ENCODE measurements at places on chromosomes 7 and 10.

- no peak for DNase-seq
Observed at GRCh38 chr7:149199234-149199995, 4.1 kb downstream of the ZNF282 start.

GRCh38 chr7:158650821-158651225 is 53.8 kb downstream of the NCAPG2 start:
- DNase-seq = peak; percentile 37

DNA sequence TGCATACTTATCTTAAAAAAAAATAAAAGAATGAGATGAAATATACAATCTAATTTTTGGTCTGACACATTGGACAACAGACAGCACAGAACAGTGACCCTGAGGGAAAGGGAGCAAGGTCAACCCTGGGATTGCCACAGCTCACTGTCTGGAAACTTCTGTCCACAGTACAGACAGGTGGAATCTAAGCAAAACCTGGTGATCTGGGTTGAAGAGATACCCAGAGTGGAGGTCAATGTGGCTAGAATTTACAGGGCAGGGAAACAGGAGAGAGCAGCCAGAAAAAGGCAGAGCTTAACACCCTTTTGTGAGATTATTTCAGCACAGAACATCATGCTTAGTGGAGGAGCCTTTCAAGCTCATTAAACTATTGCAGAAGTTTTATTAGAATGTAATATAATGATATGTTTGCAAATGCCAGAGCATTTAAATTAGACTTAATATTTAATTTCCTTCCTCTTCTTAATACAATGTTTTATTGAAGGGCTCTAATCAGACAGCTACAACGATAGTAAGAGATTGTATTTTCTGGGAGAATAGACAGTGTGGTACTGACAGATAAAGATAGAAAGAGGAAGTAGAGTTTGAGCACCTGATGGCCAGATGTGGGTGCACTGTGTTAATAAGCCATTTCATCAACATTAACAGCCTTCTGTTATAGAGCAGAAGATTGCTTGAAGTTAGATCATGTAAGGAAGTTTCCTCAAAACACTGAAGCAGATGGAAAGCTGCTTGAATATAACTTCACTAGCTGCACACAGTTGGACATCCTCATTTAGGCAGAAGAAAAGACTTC is 309.4 kb downstream of the HGF start:
- DNase-seq = no peak

DNA sequence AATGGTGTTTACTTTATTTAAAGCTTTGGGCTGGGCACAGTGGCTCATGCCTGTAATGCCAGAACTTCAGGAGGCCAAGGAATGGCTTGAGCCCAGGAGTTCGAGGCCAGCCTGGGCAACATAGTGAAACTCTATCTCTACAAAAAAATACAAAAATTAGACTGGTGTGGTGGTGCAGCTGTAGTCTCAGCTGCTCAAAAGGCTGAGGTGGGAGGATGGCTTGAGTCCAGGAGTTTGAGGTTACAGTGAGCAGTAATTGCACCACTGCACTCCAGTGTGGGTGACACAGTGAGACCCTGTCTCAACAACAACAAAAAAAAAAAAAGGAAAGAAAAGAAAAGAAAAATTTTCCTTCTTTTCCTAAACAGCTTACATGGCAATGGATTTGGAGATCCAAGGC is 22.0 kb downstream of the SLC16A9 start:
- DNase-seq = no peak

DNA sequence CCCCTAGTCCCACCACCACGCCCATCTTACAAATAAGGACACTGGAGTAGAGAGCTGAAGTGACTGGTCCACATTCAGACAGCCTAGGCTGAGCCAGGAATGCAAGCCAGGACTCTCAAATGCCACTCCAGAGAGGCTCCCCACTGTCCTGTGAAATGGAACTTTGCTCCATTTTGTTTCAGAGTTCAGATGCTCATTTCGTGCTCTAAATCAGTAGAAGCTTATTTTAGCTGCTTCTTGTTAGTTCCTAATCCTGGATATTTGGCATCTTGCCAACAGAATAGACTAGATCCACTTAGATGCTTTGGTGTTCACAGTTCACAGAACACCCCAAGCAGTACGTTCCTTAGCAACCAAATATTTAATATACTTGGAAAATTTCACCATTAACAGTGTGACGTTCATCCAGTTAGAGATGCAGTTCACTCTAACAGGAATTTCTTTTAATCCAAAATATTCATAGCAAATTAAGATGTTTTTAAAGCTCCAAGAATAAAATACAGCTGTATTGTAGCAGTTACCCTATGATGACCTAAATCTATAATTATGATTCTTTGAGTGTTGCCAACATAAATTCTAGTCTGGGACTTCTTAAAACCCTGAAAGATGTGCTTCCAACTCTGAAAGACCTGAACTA is 7.3 kb downstream of the MMP21 start:
- no peak for DNase-seq

Measured in activated CD4-positive, alpha-beta T cell treated with anti-CD3 and anti-CD28 coated beads, Interleukin-10, Interleukin-2, amounts not matched to agents 100 ng/mL and 50 ng/mL, durations not matched to agents 16 hours and 8 hours (primary cell).